ENCODE measurements at places on chromosomes 2 and 18.
A peak's percentile ranks its signal among the peaks of the same experiment; 100 is the strongest.

GRCh38 chr2:149861034-149861433 lies 273.5 kb upstream of the MMADHC start:
- no peak for DNase-seq

GRCh38 chr18:66048406-66048805 lies 297.6 kb downstream of the CDH7 start:
- no peak for DNase-seq

DNA sequence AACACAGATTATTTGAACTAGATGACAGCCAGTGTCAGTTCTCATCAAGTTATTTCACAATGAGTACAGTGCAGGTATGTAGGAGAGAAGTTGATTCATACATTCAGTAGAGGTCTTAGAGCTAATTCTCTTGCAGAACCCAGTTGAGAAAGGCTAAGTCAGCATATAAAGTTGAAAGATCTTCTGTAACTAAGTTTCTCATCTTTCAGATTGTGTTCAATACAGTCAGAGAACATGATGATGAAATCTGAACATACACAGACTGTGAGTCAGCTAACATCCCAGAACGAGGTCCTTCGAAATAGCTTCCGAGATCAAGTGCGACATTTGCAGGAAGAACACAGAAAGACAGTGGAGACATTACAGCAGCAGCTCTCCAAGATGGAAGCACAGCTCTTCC lies 41.9 kb upstream of the LIMS1 start:
- no peak for DNase-seq

GRCh38 chr18:22604390-22604985 lies 186.8 kb upstream of the CTAGE1 start:
- no peak for DNase-seq

DNA sequence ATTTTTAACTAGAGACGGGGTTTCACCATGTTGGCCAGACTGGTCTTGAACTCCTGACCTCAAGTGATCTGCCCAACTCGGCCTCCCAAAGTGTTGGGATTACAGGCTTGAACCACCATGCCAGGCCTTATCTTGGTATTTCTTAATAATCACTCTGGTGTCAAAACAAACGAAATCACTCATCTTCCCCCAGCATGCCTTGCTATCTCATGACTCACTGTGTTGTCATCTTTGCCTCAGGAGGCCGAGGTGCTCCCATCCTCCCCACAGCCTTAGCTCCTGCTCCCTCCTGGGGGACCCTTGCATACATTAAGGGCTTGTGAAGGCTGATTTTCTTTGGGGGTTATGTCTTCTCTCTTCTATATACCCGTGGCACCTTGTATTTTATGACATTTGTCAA lies 250.1 kb upstream of the DPP10 start:
- DNase-seq: no peak

DNA sequence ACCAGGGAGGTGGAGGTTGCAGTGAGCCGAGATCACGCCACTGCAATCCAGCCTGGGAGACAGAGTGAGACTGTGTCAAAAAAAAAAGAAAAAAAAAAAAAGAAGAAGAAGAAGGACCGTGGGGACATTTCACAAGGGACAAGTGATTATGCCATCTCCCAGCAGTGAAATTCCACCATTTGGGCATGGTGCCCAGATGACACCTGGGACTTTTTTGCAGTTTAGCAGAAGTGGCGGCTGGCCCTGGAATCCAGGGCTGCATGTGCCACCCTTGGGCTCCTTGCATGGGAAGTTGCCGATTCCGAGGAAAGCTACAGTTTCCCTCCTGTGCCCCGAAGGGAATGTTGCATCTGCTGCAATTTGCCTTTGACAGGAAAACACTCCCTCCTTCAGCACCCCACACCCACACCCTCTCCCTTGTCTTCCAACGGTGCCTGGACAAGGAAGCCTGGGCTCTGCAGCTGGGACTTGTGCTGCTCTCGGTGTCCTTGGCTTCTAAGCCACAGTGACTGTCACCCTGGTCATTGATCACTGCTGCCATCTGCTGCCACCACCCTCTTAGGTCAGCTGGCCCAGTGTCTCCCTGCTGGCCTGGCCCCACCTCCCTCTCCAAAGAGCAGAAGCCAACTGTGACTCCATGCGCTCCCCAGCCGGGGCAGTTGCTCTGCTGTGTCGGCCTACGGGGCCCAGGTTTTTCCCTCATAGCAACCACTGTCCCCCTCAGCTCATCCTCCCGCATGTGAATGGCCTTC lies 56.4 kb upstream of the LRRC30 start:
- no peak for DNase-seq

DNA sequence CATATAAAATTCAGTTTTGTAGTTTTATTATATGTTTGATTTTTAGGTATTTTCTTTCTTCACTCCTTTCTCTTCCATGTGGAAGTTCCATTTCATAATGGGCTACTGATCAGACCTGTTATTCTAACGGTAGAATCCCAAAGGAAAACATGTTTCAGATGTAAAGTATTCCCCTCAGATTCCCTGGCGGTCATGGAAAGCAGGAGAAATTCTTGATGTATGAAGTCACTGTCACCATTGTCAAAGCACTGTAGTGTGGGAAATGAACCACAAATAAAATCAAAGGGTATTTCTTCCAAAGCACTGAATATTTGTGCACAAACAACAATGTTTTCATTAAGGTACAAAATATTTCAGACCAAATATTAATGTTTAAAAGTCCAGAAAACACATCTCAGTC lies 237.3 kb upstream of the KLHL14 start:
- no peak for DNase-seq

DNA sequence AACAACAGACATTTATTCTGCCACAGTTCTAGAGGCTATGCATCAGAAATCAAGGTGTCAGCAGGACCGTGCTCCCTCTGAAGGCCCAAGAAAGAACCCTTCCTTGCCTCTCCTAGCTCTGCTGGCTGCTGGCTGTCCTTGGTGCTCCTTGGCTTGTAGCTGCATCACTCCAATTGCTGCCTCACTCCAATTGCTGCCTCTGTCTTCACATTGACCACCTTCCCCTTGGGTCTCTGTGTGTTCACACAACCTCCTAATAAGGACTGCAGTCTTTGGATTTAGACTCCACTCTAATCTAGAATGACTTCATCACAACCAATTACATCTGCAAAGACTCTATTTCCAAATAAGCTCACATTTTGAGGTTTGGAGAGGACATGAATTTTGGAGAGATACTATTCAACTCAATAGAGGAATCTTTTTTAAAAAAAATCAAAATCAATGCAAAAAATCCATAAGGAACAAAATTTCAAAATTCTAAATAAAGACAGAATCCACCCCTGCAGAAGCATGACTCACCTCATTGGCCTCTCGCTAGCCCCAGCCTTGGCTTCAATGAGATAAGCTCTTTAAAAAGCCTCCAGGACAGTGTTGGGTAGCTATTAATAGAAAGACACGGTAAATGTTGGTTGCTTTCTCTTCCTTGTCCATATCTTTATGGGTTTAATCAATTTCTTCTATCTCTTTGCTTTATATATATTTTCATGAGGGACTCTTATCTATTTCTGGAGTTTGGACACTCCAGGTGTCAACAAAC lies 267.6 kb upstream of the MGAT5 start:
- no peak for DNase-seq

GRCh38 chr2:228866781-228867180 lies 404.3 kb downstream of the PID1 start:
- DNase-seq: no peak

DNA sequence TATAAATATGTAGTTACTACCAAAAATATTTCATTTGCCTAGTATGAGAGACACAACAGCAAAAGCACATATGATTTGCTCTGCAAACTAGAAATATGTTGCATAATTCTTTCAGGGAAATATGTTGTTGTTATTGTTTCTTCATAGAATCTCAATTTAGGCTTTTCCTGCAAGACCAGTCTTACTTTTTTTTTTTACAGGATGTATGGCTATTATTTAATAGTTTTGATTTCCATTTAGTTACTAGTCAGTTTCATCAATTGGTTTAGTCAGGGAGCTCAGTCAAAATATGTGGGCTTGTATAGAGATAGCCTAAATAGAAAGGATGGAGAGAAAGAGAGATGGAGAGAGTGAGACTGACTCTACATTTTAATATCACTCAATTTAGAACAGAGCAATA lies 6.1 kb downstream of the LRP1B start:
- DNase-seq: no peak

DNA sequence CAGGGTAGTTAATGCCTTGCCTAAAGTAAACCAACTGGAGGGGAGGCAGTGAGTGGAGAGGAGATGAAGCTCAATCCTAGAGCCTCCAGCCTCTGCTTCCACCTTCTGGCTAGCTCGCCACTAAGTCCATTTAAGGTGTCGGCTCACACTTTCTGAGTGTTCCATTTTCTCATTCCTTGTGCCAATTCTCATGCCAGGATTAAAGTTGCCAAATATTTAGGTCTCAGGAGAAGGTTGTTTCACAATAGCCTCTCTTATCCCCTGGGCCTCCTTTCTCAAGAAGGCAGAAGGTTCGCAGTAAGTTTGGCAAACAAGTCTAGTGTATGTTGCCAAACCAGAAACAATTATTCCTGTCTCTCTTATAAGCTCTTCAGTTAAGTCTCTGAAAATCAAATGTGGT lies 57.2 kb downstream of the TACR1 start:
- no peak for DNase-seq

DNA sequence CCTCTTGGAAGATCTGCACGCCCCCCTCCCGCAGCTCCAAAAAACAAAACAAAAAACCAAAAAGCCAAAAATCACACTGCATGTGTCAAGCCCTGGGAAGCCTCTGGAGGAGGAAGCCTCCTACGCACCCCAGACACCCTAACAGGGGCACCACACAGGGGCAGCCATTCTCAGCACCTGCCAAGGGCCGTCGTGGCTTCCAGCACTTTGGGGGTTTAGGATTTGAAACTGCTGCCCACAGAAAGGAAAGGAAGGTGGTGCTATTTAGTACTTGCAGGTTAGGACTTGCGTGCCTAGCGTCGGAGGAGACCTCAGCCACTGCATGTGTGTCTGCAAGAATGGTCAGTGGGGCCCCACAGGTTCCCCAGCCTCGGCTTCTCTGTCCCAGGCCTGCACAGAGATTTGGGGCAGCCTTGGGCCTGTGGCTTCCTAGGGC lies 419 bp upstream of the GPR55 start:
- DNase-seq: no peak

DNA sequence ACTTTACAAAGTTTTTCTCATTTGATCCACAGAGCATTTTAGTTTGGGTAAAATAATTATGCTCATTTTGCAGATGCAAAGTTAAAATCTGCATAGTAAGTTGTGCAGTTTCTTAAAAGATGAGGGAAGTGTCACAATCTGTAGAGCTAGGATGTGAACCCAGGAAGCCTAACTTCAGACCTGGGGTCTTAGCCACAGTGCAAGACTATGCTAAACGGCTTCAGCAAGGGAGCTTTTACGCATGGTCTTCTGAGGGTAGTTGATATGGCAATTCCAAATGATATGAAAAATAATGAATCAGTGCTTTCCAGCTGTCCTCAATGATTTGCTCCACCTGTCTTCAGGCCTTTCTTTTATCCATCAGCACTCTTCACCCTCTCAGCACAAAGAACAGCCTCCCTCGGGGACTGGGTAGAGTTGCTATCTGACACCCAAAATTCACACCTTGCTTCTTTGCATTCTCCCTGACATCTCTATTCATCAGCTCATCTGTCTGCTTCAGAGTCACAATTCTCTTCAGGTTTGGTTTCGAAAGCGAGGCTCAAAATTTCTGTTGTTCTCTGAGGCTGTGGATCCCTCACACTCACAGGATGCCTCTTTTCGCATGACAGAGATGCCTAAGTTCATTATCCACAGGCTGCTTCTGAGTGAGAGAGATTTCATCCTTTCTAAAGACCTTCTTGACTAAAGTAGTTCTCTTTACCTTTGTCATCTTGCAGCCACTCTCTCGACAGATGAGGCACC lies 302.5 kb downstream of the NRXN1 start:
- DNase-seq: peak; percentile 40

GRCh38 chr2:239548965-239549595 lies 148.3 kb upstream of the HDAC4 start:
- no peak for DNase-seq

- DNase-seq: no peak
Measured at GRCh38 chr18:79511271-79511670, 115.5 kb downstream of the NFATC1 start.

- no peak for DNase-seq
Measured at GRCh38 chr2:77296791-77297190, 225.4 kb downstream of the LRRTM4 start.

DNA sequence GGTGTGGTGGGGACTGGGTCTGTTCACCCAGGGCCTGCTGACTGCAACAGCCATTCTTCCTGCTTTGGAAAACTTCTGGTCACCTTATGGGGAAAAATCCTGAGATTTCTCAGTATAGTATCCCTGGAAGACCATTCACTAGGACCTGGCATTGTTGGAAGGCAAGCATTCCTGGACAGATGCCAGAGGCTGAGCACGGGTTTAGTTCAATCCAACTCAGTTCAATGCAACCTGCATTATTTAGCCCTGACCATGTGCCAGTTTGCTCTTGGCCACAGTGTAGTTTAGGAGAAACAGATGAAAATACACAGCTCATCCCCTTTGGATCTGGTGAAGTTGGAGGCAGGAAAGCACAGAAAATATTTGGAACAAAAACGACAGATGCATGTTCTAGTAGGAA lies 95.9 kb downstream of the LPIN1 start:
- DNase-seq: no peak

DNA sequence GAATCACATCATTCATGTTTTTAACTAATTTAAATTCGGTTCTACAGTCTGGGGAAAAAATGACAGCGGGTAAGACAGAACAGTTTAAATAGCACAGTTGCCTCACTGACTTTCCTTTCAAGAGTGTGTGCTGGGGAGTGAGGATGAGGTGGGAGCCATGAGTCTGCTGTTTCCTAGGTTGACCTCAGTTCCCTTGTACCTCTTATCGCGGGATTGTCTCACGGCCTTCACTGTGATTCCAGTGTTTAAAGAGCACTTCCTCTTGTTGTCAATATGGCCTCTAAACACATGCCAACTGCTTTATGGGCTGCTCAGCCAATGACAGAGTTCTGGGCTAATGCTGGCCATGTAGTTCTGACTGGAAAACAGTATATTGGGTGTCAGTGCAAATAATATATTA lies 41.6 kb upstream of the ALMS1 start:
- DNase-seq: no peak

- DNase-seq: no peak
Measured at GRCh38 chr2:207905546-207905945, 119.8 kb downstream of the PLEKHM3 start.

DNA sequence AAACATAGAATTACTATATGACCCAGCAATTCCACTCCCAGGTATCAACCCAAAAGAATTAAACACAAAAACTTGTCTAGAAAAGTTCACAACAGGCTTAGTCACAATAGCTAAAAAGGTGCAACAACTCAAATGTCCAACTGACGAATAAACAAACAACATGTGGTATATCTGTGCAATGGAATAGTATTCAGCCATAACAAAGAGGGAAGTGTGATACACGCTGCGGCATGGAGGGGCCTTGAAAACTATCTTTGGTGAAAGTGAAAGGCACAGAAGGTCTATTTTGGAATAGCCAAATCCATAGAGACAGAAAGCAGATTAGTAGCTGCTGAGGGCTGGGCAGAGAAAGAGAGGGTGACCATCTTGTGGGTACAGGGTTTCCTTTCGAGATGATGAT lies 72.1 kb downstream of the DDX1 start:
- no peak for DNase-seq
